ENCODE measurements at places on chromosomes 1 and 21. TPM values are rescaled to one million over a fixed set of nuclear protein-coding genes. Genes with fewer than 3 reads are reported as not detected.

OR2M3 gene
- total RNA-seq = not detected

DNA sequence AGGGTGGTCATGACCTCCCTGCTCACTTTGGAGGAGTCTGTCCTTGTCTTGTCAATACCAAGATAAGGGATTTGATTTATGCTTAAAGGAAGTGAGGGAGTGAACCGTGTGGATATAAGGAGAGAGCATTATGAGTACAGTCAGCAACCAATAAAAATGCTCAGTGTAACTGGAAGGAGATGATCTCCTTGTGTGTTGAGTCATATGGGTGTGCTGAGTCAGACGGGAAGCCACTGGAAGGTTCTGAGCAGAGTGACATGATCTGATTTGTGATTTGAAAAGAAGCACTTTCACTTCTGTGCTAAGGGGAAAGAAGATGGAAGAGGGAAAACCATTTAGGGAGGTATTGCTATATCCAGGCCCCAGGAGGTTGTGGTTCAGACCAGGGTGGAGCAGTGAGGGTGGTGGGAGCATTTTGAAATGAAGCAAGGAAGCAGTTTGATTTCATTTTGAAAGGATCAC lies 2.5 kb upstream of the BCL10 start:
- DNase-seq = no peak

FAM72C gene
- total RNA-seq = 0.49 TPM

ZSWIM5 gene
- total RNA-seq = 2.7 TPM

PBX1 gene
- total RNA-seq = 69.0 TPM

All from vagina (tissue), 2 donors.